ENCODE measurements at places on chromosomes 12 and 14.

GRCh38 chr14:67285876-67286452, 44.7 kb downstream of the PALS1 start:
- DNase-seq, result peak; percentile 36

DNA sequence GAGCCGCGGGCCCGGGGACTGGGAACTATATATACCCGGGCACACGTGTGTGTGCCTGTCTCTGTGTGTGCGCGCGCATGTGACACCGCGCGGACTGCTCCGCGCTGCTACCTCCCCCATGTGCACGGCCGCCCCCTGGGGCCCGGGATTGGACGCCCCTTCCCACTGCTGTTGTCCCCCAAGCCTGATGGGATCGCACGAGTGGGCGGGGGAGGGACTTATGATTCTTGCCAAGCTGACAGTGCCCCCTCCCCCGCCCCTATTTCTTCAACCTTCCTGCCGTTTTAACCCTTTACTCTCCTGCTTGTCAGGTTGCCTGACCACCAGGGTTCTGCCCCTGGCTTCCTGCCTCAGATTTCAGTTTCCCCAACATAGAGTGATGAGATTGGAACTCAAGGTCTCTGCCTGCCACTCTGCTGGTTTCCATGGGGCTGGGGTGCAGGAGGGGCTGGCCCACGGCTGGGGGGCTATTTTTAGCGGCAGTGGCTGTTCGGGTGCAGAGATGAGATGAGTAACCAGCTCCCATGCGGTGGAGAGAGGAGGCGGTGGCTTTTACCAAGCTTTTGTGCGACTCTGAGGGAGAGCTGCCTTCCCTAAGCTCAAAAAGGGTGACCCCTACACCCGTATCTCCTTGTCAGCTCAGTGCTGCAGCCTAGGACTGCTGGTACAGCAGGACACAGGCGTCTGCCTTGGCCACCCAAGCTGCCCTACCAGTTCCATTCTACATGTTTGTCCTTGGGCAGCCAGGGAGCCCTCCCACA, at the start of gene DDN:
TSS of gene DDN (minus strand) at position 5 of the 761 bp plus-strand sequence. CDS start 88 bp downstream, outside the sequence.
- DNase-seq, result no peak

GRCh38 chr12:108517288-108518100, 2.4 kb downstream of the FICD start:
- DNase-seq, result no peak

GRCh38 chr14:65852689-65853088, 440.2 kb downstream of the FUT8 start:
- no peak for DNase-seq

DNA sequence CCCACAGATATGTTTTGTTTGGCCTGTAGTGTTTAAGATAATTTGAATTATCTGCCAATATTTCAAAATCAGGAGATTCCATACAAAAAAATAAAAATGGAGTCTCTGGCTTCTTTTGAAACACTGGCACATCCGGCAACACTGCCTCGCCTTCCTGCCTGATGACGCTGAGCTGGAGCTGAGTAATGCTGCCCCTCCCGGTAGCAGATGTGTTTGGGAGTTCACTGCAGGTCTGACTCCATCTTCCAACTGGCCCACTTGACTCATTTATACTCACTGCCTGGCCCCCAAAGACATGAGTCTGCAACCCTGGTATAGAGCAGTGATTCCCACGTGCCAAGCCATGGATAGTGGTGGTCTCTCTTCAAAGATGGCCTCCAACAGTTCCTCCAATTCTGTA, 7.4 kb downstream of the CIT start:
- peak; percentile 27 for DNase-seq

GRCh38 chr14:78016532-78016931, 153.6 kb upstream of the NRXN3 start:
- DNase-seq, result no peak

- no peak for DNase-seq
These were observed 4.8 kb upstream of the AQP5 start for GRCh38 chr12:49956663-49957569.

GRCh38 chr14:93245764-93246420, 38.8 kb downstream of the UBR7 start:
- no peak for DNase-seq

DNA sequence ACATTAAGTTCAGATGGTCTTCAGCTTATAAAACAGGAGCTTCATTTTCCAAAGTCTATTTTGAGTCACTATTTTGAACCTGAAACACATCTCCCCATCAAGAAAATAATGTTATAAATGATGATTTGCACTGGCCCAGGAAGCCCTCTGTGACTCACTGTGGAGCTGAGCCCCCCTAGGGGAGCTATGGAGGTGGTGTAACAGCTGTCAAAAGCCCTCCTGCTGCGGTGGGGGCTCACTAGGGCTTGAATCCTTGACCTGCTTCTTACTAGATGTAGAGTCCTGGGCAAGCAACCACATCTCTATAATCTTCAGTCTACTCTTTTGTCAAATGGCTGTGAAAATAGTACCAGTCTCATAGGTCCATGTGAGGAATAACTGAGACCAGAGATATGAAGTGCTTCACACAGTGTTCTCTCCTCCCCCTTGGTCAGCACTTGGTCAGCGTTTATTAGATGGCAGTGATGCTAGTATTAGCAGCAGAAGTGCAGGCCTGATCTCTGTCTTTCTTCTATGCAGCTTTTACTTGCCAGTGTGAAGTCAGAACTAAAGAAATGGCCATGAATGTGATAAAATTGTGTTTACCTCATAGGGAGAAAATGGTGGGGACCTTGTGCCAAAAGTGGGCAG, 83.4 kb downstream of the RTN1 start:
- no peak for DNase-seq

DNA sequence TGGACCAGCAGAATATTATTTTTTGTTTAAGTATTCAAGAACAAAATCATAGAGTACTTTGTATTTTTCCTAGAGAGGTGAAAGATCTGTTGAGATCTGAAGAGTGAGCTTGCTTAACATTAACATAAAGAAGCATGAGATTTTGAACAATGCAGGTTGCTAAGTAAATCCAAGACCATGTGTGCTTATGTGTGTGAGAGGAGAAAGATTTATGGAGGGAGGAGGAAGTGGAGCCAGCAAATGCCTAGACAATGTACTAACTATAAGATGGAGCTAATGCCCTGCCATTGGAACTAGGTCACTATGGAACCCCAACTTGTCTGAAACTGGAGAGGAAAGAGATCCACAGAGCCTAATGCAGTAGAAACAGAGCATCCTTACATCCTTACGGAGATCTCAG, 13.3 kb downstream of the FAM161B start:
- DNase-seq, result no peak

- DNase-seq, result no peak
These were observed 1090.5 kb downstream of the TRHDE start for GRCh38 chr12:73362666-73363065.

DNA sequence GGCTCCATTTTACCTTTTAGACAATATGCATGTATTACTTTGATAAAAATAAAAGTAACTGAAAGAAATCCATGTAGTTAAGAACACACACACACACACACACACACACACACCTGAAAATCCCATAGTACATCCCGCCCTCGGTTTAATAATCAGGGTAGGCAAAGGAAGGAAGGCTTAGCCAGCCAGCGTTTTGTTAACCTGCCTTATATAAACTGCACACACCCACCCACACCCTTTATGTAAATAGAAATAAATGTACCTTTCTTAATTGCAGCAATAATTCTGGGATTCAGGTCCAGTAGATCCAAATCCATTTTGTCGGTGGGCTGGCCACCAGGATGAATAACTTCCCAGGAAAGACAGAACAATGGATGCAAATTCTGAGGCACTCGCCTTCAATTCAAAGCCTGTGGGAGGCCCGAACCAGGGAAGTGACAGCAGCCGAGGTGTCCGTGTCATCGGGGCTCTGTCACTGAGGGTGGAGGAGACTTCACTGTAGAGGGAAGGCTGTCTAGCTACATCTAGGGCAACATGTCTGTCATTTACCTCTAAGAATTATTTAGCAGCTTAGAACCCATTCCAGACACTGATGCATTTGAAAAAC, 4.4 kb downstream of the XRCC3 start:
- no peak for DNase-seq

GRCh38 chr14:69473260-69473659, 11.3 kb upstream of the PLEKHD1 start:
- DNase-seq, result no peak

GRCh38 chr12:25775968-25776367, 182.5 kb upstream of the RASSF8 start:
- DNase-seq, result no peak

- peak; percentile 84 for DNase-seq
These were observed at the start of gene CCDC198 for GRCh38 chr14:57493467-57494181. CCDC198 (minus strand) TSS chr14:57493857; CDS start chr14:57493715, 142 bp downstream.

DNA sequence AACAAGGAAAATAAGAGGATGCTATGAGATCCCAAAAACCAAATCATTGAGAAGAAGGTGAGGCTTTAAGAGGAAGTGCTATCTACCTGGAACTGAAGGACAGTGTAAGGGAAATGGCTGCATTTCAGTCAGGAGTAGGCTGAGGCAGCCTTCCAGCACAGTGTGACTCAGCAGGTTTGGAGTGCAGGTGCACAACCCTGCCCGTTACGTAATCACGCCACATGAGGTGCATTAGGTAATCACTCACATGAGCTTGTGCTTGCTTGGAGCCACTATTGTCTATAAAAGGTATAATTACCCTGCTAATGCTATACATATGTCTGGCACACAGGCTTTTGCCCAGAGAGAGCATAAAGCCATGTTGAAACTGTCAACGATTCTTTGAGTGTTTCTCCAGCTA, 74.9 kb downstream of the DIO2 start:
- peak; percentile 28 for DNase-seq

DNA sequence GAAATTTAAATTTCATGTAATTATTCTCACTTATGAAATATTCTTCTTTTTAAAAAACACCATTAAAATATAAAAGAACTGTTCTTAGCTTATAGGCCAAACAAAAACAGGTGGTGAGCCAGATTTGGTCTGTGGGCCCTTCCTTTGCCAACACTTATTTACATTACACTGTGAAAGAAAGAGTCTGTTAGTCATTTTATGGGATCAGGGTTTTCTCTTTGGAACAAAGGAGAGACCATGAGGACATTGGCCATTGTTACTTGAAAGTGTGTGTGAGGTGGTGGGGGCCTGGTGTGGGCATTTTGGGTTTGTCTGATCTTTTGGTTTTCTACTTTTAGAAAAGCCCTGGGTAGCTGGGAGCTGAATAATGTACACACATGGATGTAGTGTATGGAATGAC, 62.7 kb downstream of the TTC6 start:
- DNase-seq, result no peak

DNA sequence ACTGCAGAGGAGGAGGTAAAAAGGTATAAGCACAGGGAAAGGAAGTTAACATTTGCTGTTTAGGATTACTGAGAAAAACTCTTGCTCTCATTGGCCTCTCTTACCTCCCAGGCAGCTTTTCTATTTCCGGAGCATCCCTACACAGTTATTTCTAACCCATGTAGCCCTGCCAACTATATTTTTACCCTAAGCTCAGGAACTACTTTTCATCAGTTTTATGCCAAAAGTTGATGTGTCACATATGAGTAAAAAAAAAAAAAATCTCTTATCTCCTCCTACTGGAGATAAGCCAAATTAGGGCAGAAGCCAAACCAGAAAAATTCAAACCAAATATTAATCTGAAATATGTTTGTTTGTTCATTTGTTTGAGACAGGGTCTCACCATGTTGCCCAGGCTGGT, 34.4 kb upstream of the PSMA6 start:
- no peak for DNase-seq

GRCh38 chr12:3417113-3417512, 73.9 kb upstream of the PRMT8 start:
- no peak for DNase-seq

DNA sequence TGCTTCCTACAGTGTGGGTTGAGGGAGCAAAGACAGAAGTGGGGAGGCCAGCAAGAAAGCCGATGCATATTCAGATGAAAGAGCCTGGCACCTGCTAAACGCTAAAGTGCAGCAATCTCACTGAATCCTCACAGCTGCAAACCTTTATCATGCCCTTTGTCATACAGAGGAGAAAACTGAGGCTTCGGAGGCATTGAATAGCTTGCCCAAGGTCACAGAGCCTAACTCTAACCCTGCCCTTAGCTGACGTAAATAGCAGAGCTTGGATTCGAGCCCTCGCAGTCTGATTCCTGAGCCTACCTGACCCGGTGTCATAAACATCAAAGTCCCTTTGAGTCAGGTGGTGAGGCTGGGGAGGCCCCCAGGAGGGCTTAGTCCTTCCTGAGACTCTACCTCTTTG, 54.9 kb downstream of the CMKLR1 start:
- no peak for DNase-seq

GRCh38 chr14:92266216-92266615, 56.7 kb upstream of the SLC24A4 start:
- no peak for DNase-seq

DNA sequence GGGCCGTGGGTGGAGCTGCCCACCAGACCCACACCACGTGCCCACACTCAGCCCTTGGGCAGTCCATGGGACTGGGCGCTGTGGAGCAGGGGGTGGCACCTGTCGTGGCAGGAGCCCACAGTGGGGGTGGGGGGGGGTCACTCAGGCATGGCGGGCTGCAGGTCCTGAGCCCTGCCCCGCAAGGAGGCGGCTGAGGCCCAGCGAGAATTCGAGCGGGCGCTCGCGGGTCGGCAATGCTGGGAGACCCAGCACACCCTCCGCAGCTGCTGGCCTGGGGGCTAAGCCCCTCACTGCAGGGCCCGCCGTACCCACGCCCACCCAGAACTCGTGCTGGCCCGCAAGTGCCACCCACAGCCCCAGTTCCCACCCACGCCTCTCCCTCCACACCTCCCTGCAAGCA, 132.6 kb upstream of the GARIN2 start:
- no peak for DNase-seq

- peak; percentile 43 for DNase-seq
These were observed 472 bp downstream of the MBD6 start for GRCh38 chr12:57522887-57523705.

GRCh38 chr14:41488401-41488800, 118.3 kb upstream of the LRFN5 start:
- DNase-seq, result no peak

GRCh38 chr14:99034711-99035171, 237.3 kb downstream of the BCL11B start:
- DNase-seq, result no peak

DNA sequence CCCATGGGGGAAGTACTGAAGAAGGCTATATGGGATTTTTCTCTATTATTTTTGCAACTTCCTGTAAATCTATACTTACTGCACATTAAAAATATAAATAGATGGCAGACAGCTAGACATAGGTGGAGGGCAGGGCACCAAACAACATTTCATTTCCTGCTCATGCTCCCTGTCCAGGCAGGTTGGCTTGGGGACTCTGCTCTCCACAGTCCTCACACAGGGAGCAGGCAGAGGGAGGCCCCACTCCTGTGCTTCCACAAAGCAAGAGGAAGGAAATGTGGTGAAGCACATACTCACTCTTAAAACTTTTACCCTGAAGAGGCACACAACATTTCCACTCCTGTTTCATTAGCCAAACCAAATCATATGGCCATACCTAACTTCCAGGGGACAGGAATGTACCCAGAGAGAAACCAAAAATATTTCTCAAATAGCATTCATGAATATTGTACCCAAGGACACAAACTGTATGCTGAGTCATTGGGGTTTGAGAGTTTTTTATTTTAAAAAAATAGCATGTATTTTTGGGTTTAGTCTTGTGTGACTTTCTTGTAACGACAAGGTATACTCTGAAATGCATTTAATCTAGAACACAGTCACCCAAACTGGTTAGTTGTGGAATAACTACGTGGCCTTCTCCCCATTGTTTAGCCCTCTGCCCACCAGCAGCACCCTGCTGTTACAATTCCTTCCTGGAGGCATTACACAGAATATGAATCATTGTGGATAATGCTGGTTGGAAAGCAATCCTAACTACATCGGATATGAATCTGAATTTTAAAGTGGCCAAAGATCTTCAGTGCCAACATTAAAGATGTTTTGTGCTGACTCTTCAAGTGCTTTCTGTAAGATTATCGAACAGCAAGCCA, 40.9 kb downstream of the RTN1 start:
- DNase-seq, result no peak

- no peak for DNase-seq
These were observed 423.7 kb downstream of the EGLN3 start for GRCh38 chr14:33527023-33527634.

Measured in Jurkat, Clone E6-1 (cell line).